ENCODE measurements at places on chromosomes 3 and 15.

DNA sequence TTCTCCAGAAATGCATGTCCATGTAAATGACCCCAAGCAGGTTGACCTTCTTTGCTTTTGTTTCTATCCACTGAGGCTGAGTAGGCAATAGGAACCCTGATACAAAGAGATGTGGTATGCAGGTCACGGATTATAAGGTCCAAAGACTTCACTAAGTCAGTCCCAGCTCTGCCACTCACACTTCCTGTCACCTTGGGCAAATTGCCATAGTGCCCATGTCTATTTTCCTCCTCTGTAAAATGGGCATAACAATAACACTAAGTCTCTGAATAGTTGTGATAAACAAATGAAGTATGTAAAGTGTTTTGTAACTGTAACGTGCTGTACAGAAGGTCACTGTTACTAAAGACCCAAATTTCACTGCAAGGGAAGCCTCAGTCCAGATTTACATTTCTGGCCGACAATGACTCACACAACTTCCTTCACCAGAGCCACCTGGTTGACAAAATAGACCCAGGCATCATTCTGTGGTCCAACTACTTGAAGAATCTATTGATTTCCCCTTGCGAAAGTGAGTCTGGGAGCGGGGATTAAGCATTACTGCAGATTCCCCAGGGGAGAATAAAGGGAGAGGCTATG, 175.4 kb upstream of the LPP start:
- DNase-seq: no peak

DNA sequence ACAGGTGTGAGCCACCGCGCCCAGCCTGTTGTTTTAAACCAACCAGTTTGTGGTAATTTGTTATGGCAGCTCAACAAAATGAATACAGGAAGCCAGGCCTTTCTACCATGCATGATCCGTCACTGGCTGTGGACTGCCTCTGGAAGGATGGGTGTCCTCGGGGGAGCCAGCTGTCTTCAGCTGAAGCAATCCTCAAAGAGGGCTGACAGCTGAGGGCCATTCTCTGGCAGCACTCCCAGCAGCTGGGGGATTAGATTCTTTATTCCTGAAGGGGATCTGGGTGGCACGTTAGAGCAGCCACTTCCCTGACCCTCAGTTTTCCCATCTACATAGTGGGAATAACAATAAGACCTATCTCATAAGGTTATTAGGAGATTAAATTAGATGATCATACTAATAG, 24.4 kb downstream of the POLR2M start:
- DNase-seq: no peak

GRCh38 chr15:61063875-61064320, 165.2 kb downstream of the RORA start:
- DNase-seq: no peak

DNA sequence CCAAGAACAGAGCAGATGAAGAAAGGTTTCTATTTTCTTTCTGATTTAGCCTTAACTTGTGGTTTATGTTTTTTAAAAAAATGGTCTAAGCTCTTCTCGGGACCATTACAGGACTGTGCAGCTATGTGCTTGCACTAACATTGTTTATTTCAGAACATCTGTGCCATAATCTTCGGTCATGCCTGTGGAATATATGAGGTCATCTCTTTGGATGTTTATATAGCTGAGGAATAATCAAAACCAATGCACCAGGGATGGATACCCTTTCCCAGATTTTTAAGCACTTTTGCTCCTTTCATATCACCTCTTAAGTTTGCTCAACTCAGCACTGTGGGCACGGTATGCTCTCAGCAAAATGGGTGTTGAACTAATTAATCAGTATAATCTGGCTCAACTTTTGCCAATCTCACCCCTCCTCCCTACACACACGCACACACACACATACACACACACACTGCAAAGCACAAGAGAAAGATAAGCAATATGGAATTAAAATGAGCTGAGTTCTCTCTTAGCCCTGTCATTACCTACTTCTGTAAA, 268.5 kb upstream of the TMC3 start:
- DNase-seq: no peak

DNA sequence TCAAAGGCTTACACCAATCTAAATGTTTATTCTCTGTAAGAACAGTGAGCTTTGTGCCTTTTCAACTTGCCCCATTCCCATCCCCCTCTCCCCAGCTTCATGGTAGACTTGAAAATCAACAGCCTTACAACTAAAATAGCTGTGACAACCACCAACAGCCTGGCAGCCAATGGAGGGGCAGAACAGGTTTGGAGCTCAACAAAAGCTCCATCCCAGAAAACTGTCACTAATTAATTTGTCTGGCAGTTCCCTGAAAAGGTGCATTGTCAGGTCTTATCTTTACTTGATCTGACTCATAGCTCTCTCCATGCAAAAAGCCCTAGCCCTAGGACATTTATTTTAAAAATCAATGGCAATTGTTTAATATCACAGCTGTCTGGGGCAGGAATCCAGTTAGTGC, 22.6 kb downstream of the MTHFS start:
- no peak for DNase-seq

Measured in activated CD8-positive, alpha-beta memory T cell treated with anti-CD3 and anti-CD28 coated beads for 4 hours (primary cell).